ENCODE measurements at places on chromosomes 6 and 20.

GRCh38 chr6:35919085-35919826 lies 1.6 kb downstream of the SRPK1 start:
- DNase-seq, result peak; percentile 33

- no peak for DNase-seq
Observed at GRCh38 chr6:94623586-94623985, 953.7 kb upstream of the MANEA start.

GRCh38 chr20:15163632-15164031 lies 826.2 kb upstream of the FLRT3 start:
- DNase-seq, result no peak

- DNase-seq, result no peak
Observed at GRCh38 chr6:47031656-47032055, 10.5 kb downstream of the ADGRF1 start.

DNA sequence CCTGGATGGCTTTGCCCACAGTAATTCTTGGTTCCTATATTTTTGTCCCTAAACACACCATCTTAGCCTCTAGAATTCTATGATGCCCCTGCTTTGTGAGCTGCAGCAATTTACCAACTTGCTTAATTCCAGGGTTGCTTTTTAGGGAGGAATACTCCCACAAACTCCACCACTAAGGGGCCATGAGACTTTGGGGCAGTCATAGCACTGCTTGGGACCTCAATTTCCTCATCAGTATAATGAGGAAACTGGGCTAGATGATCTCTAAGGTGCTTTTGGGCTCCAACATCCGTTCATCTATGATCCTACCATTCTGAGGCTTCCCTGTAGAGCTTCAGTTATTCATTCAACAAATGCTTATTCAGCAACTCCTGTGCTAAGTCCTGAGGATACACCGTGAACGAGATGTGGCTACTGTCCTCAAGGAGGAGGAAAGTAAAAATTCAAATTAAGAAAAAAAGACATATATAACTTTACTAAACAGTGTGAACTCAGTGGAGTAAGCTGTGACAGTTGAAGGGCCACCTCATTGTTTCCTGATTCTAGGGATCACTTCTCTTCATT lies 75.3 kb downstream of the PRDM1 start:
- no peak for DNase-seq

- no peak for DNase-seq
Observed at GRCh38 chr20:50221501-50222308, 31.1 kb downstream of the CEBPB start.

GRCh38 chr20:533526-533925 lies 10.1 kb downstream of the CSNK2A1 start:
- DNase-seq, result no peak

- DNase-seq, result no peak
Observed at GRCh38 chr6:31582230-31582643, at the start of gene LTB. TSS of gene LTB (minus strand) at chr6:31582424. CDS start at chr6:31582417, 7 bp downstream.

DNA sequence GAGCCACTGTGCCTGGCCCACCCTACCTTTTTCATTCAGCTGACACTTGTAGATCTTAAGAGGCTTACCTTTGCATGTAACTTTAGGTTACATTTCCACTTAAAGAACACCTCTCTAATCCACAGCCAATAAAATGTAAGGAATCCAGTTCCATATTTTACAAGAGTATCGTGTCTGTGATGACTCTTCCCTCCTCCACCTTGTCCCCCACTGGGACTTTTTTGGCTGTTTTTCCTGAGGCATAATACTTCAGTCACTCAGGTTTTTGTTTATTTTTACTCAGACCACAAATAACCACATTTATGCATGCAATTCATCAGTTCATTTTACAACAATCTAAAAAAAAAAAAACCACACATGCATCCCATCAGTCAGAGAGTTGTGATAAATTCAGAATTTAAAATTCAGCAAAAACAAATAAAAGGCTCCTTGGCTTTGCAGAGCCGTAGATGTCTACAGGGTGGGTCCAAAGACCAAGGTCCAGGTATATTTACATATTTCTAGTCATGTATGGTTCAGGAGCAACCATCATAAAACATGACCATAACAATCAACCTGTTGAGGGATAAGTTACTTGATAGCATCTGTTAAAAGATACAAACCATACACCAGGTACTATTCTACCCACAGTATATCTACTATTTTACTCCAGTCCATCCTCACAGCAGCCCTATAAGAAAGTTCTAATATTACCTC lies 9.9 kb downstream of the ATXN1 start:
- no peak for DNase-seq

GRCh38 chr6:110676396-110676795 lies 138.9 kb downstream of the CDK19 start:
- DNase-seq, result no peak

- DNase-seq, result no peak
Observed at GRCh38 chr6:66605011-66605410, 898.0 kb upstream of the EYS start.

GRCh38 chr6:157789861-157790260 lies 33.2 kb upstream of the SNX9 start:
- DNase-seq, result peak; percentile 26

DNA sequence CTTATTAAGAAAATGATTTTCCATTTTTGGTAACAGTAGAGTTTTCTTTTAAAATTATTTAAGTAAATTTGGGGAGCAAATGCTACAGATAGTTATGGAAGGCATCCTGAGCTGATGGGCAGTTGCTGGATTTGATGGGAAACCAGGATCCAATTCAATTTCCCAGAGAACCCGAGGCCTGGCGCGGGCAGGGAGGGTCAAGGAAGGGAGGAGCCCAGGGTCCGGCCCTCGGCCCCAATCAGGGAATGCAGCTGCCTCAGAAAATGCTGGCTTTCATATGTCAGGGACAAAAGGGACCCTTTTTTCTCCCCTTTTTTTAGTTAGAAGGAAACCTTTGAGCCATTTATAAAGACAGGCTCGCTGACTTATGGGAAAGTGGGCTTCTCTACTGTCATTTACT lies 42.1 kb downstream of the CTCFL start:
- no peak for DNase-seq

- DNase-seq, result no peak
Observed at GRCh38 chr20:35662551-35662950, 2.1 kb downstream of the CPNE1 start.

- no peak for DNase-seq
Observed at GRCh38 chr6:81054036-81054435, 698.4 kb downstream of the TENT5A start.

DNA sequence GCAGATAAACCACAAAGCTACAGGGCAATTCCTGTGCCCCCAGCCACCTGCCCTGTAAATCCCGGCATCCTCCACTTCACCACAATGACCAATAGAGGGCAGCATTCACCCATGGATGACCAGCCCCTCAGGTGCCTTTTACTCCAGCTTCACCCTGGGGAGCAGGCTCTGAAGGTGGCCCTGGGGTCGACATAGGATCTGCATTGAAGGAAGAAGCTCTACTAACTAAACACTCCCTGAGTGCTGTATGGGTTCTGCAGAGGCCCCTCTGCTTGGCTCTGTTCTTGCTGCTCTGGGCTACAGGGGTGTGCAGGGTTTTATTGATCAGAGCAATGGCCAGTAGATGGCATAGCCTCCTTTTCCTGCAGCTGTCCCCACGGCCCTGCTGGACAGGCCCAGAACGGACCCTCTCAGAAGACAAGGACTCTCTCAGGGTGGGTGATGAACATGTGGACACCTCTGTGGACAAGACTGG lies 20.3 kb downstream of the CST4 start:
- peak; percentile 82 for DNase-seq

GRCh38 chr20:49821870-49822331 lies 9.3 kb downstream of the SLC9A8 start:
- DNase-seq, result no peak

GRCh38 chr6:67885081-67886033 lies 749.7 kb upstream of the ADGRB3 start:
- no peak for DNase-seq

DNA sequence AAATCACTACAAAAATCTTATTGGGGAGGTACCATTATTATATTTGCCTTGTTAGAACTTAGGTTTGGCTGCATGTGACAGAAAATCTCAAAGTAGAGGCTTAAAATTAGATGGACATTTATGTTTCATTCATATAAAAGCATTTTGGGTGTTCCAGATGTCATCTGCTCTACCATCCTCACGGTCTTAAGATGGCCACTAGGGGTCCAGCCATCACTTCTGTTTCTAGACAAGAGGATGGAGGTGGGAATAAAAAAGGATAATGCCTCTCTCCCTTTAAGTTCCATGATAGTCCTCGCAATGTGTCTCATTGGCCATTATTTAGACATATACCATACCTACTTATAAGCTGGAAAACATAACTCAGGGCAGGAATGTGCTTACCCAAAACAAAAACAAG lies 929.5 kb downstream of the KIF16B start:
- no peak for DNase-seq

DNA sequence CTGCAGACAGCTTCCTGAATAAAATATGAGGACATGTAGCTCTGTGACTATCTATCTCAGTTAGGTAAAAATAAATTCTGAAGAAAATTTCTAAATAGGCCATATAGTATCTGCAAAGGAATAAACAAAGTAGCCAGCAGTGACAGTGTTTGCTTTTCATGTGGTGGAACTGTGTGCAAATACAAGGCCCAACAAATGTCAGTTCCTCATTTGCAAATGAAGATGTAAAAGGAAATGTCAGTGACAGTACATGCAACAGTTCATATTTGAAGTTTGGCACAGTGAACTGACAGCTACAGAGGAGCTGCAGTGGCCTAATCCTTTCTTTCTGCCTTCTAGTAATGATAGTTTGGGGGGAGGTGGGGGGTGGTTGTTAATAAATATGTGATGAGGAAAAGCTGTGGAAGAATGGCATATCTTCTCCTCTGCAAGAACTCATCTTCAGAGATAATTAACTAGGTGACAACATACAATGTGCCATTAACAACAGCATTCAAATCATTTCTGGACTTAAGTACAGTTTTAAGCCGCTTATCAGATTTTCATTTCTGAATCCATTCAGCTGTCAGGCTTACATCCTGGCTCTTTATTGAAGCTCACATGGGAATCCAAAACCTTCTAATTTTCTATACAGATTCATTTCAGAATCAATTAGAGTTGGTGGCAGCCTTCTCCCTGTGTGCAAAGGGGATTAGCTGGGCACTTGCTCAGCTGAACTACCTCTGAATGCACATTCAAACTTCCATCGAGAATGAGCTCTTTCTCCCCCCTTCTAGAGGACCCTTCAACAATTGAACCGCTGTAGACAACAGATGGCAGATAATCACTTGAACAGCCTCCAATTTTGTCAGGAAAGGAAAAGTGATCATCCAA lies 1059.0 kb upstream of the EPHA7 start:
- DNase-seq, result peak; percentile 67

- DNase-seq, result peak; percentile 39
Observed at GRCh38 chr20:63102721-63103375, 96.1 kb upstream of the BHLHE23 start.

- no peak for DNase-seq
Observed at GRCh38 chr20:43844778-43845614, 69.7 kb upstream of the TOX2 start.

DNA sequence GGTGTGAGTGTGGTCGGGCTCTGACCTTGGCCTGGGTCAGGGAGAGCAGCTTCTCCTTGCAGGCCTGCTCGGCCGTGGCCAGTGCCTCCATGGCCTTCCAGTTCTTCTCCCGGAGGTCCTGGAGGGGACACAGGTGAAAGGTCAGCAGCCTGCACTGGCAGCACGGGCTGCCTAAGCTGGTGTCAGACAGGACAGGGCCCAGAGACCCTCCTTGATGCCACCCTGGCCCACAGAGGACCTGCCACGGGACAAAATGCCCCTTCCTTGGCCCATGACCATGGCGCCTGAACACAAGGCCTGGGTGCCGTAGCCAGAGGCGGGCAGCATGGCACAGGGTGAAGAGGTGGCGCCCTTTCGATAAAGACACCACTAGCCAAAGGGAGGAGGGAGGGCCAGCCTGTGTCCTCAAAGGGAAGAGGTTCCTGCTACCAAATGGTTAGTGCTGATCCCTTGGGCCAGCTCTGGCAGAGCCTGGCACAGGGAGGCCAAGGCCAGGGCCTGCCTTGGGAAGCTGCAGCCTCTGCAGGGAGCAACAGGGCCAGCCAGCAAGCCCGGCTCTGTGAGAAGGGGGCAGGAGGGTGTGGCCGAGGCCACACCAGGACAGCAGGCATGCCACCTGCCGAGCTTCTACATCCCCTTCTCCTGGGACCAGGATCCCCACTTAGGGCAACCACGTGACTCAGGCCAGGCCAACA lies 54.8 kb downstream of the DSTN start:
- no peak for DNase-seq

GRCh38 chr20:44651684-44652423 lies at the start of gene ADA:
TSS of gene ADA (minus strand) at chr20:44651699. CDS start at chr20:44651607, 92 bp downstream.
- peak; percentile 77 for DNase-seq

DNA sequence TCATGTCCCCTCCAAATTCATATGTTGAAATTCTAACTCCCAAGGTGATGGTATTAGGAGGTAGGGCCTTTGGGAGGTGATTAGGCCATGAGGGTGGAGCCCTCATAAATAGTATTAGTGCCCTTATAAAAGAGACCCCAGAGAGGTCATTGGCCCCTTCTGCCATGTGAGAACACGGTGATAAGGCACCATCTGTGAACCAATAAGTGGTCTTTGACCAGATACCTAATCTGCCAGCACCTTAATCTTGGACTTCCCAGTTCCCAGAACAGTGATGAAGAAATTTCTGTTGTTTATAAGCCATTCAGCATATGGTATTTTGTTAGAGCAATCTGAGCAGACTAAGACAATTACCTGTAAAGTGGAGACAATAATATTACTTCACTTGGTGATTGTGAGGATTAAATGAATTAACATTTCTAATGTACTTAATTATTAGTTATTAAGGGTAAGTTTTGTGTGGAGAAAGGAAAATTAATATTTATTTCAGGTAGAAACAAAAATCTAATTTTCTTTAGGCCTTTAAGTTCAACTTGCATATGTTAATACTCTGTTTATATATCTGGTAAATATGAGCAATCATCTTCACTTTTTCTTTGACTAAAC lies 7.1 kb downstream of the RNF182 start:
- DNase-seq, result no peak

- no peak for DNase-seq
Observed at GRCh38 chr20:62764156-62764935, 31.9 kb upstream of the MRGBP start.

GRCh38 chr20:764255-764654 lies 4.0 kb downstream of the SLC52A3 start:
- no peak for DNase-seq

GRCh38 chr6:37804586-37804985 lies 14.9 kb upstream of the ZFAND3 start:
- DNase-seq, result no peak

DNA sequence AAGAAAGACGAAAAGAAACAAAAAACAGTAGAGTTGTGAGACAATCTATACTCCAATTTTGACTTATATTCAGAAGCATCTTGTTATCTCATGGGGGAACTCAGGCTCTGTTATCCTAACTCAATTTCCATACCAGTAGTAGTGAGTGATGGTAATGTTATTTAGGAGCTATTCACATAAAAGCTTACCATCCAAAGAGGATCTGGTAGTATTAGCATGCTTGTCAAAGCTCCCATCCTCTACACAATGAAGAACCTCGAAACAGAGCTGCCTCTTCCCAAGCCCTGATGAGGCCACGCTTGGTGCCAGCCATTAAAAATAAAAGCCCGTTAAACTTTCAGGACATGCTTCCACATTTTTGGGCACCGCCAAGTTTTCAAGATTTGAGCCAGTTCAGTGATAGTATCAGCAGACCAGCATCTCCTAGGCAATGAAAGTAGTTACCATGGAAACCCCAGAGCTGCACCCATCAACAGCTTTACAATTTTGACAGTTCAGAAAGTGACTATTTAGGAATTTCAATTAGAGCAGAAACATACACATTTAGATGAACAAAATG lies 173.3 kb downstream of the CD83 start:
- DNase-seq, result peak; percentile 41

- DNase-seq, result no peak
Observed at GRCh38 chr20:11234608-11235007, 560.8 kb upstream of the JAG1 start.

- no peak for DNase-seq
Observed at GRCh38 chr6:2543321-2543720, 207.4 kb downstream of the MYLK4 start.
